ENCODE measurements at places on chromosomes 1 and 21.

DNA sequence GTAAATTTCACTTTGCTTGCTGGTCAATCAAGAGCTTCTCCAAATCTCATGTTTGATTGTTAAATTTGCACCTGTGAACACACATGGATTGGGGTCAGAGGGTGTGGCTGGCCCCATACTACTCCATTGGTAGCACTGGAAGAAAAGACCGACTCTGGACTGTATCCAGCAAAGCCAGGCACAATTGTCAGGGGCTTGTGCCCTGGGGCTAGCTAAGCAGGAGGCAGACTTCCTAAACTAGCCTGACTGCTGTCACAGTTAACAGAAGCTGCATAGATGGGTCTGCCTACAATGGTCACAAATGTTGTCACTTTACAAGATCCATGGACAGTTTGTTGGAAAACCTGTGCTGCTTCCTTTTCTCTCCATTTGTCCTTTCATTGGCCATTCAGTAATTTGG is 421.0 kb downstream of the DSCAM start:
- DNase-seq: no peak

DNA sequence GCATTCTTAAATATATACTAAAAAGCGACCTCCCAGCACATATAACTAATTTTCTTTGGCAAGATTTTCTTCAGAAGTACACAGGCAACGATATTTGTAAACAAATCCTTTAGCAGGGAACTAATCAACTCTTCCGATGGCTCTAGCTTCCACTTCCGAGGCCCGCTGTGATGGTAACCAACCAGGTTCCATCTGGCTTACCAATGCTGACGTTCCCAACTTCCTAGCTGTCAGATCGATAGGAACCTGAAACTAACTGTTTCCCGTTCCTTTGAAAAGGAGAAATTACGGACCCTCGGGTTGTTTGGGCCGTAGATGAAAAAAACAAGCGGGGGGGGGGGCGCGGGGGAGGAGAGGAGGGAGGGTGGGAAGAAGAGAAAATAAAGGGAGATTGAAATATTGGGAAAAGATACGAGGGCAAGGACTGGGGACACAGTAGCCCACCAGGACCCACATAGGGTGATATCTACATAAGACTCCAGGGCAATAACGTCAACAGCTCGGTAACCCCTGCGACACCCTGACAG is 513 bp downstream of the GTF2B start:
- peak; percentile 28 for DNase-seq

GRCh38 chr1:9309991-9310390 is 17.3 kb downstream of the SPSB1 start:
- no peak for DNase-seq

DNA sequence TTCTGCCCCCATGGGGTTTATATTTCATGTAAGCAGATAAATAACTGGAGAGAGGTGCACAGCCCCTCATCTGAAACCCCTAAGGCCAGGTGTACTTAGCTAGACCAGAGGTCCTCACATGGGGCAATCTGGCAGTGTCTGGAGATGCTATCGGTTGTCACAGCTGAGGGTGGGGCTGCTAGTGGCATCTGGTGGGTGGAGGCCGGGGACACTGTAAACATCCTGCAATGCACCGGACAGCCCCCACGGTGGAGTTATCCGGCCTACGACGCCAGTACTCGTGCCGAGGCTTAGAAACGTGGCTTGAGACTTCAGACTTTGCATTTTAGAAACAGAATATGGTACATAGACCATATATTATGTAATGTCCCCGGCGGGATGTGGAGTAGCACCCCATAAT is 186.5 kb upstream of the VAMP3 start:
- DNase-seq: no peak

- no peak for DNase-seq
Observed at GRCh38 chr1:208131621-208132286, 112.4 kb downstream of the PLXNA2 start.

GRCh38 chr1:184650177-184650866 is 104.3 kb downstream of the EDEM3 start:
- DNase-seq: no peak

GRCh38 chr1:161710560-161710959 is 3.5 kb downstream of the FCRLA start:
- DNase-seq: no peak

- peak; percentile 4 for DNase-seq
Observed at GRCh38 chr1:43435146-43436145, 18.3 kb downstream of the HYI start.

- no peak for DNase-seq
Observed at GRCh38 chr1:119160866-119161265, 20.4 kb upstream of the WARS2 start.

DNA sequence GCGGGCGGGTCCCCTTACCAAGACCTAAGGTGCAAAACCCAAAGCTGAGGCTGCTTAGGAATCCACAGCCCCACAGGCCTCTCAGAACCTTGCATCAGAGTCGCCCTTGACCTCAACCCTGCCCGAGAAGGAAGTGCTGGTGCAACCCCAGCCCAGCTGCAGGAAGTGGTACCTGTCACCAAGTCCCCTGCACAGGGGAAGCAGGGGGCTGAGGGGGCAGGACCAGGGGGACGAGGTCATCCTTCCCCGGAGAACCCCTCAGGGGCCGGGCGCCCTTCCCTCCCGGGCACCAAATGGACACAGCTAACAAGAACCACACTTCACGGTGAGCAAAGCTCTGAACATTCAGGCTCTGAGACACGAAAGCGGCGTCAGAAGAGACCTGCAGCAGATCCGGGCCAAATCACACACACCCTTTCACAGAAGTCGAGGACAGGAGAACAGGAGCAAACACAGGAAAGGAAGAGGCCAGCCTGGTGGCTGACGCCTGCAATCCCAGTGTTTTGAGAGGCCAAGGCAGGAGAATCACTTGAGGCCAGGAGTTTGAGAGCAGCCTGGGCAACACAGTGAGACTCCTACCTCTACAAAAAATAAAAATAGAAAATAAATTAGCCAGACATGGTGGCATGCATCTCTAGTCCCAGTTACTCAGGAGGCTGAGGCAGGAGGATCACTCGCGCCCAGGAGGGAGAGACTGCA is 6.4 kb downstream of the ITGB2 start:
- DNase-seq: peak; percentile 11

DNA sequence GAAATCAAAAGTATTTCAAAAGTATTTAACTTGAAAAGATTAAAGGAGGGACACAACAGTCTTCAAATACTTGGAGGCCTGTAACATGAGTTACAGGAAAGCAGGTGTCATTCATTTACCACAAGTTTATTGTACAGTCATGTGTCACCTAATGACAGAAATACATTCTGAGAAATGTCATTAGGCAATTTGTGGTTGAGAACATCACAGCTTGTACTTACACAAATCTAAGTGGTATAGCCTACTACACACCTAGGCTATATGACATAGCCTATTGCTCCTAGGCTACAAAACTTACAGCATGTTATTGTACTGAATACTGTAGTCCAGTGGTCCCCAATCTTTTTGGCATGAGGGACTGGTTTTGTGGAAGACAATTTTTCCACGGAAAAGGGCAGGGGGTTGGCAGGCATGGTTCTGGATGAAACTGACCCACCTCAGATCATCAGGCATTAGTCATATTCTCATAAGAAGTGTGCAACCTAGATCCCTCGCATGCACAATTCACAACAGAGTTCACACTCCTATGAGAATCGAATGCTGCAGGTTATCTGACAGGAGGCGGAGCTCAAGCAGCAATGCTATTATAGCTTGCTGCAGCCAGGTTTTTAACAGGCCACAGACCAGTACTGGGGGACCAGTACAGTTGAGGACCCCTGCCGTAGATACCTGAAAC is 25.0 kb upstream of the PHTF1 start:
- DNase-seq: no peak

DNA sequence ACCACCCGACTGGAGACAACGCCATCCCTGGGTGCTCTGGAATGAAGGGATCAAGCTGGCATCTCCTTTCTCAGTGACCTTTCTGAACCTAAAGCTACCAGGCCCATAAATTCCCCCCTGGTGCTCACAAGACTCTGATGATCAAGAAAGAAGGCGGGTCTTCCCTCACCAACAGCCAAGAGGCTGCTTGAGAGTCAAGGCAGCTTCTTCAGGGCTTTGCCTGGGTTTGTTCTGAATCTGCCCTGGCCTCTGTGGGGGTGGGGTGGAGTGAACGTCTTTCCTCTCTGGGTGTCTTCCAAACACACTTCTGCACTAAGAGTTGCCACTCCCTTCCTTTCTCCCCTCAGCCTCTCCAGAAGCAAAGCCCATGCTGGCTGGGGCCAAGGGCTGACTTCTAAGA is 36.1 kb downstream of the CD247 start:
- DNase-seq: no peak

- DNase-seq: no peak
Observed at GRCh38 chr1:221141606-221142285, 262.5 kb downstream of the HLX start.

DNA sequence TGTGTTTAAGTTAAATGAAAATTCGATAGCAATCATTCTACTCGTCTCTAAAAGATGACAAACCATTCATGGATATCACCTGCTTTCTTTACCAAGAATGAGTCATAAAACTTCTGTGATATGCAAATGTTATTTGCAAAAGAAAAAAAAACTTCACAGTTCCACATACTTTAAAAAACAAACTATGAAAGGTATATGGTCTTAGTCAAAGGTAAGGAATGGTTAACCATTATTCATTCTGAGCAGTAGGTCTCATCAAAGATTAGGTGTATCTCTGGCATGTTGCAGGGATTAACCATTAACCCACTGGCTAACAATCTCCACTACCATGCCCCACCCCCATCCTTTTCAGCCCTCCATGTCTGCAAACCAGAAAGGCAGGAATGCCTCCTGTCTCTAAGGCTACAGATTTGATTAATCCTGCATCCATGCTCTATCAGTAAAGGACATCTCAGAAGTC is 44.4 kb downstream of the PTPN14 start:
- DNase-seq: no peak

DNA sequence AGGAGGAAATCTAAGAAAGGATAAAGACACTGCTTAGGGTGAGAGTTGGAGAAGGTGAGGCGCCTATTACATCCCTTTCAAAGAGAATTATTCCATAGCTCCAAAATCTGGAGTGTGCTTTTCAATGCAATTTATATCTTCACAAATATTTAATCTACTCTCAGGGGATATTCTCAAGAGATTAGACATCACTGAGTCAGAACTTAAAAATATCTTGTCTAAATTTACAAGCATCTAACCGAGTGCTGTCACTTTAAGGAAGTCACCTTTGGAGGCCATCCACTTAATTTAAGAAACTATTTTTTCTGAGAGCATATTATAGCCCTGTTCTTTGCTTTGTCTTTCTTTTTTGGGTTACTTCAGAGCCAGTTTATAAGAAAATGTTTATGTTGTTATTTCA is 134.6 kb downstream of the TNFSF18 start:
- DNase-seq: no peak

- DNase-seq: no peak
Observed at GRCh38 chr1:183142171-183142570, 43.9 kb upstream of the LAMC2 start.

DNA sequence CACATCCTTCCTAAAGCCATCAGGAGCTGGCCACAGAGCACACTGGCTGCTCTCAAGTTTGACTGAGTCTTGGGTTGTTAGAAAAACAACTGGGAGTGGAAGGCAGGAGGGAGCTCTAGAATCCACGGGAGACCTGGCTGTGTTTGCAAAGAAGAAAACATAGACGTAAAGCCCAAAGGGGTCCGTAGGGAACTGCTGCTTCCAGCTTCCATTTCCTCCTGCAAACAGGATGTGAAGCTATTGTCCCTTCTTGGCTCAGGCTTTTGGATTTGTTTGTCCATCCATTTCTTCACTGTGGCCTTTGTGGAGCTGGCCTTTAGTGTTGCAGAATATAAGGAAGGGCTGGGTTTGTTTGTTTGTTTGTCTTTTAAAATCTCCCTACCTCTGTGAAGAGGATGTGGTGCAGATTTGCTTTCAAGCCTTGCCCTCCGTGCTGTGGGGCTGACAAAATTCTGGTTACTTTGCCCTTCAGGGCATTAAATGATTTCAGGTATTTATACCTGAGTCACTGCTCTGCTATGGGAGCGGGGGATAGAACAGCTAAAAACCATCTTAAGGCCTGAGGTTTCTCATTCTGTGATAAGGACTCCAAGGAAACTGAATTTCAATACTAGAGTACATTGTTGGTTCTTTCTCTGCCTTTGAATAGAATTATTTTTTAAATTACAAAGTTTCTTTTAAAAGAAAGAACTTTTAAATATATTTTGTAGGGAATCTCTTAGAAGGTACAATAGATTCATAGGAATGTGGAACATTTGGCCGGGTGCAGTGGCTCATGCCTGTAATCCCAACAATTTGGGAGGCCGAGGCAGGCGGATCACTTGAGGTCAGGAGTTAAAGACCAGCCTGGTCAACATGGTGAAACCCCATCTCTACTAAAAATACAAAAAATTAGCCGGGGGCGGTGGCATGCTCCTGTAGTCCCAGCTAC is 74.3 kb downstream of the MPZL1 start:
- no peak for DNase-seq

DNA sequence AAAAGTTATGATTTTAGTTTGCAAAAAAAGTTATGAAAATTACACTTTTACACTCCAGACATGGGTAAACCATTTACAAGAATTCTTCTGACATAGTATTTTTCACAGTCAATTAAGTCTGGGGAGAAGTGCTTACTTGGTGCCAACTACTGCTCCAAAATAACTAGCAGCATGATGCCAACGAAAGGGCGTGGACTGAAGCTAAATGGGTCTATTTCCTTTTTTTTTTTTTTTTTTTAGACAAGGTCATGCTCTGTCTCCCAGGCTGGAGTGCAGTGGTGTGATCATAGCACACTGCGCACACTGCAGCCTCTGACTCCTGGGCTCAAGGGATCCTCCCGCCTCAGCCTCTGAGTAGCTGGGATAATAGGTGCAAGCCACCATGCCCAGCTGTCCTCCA is 43.2 kb downstream of the FMO4 start:
- DNase-seq: no peak

- no peak for DNase-seq
Observed at GRCh38 chr1:221782477-221782876, 40.6 kb upstream of the DUSP10 start.

GRCh38 chr1:74729741-74730478 is 2.9 kb downstream of the CRYZ start:
- no peak for DNase-seq

DNA sequence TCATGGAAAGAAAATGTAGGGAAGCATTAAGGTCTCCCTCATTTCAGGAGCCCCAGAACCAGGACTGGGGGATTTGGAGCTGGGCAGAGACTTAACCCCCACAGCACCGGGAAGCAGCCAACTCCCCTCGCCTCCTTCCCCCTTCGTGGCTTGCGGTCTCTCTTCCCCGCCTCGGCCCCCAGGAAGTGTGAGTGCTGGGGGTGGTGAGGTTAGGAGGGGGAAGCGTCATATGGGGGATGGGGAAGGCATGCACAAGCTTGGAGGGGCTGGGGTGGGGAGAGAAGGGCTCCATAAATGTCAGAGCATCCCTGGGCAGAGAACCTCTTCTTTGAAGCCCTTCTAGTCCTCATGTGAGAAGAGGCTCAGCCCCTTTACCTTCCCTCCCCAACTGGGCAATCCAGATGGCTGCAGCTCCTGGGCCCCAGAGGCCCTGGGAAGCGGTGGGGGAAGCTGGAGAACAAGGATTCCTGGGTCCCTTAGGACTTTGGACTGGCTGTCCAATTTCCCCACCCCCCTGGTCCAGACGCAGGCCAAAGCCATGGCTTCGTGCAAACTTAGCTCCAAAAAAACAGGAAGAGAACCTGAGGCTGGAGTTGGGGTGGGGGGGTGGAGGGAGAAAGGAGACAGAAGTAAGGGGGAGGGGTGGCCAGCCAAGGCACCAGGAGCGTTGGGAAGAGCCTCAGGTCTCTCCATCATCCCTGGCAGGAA is 7.8 kb downstream of the ZBTB7B start:
- DNase-seq: no peak

Measured in glutamatergic neuron (in vitro differentiated cells).